ENCODE measurements at places on chromosomes 1 and 21.

- no peak for DNase-seq
These were observed 70.3 kb downstream of the MORN1 start for GRCh38 chr1:2320760-2321667.

DNA sequence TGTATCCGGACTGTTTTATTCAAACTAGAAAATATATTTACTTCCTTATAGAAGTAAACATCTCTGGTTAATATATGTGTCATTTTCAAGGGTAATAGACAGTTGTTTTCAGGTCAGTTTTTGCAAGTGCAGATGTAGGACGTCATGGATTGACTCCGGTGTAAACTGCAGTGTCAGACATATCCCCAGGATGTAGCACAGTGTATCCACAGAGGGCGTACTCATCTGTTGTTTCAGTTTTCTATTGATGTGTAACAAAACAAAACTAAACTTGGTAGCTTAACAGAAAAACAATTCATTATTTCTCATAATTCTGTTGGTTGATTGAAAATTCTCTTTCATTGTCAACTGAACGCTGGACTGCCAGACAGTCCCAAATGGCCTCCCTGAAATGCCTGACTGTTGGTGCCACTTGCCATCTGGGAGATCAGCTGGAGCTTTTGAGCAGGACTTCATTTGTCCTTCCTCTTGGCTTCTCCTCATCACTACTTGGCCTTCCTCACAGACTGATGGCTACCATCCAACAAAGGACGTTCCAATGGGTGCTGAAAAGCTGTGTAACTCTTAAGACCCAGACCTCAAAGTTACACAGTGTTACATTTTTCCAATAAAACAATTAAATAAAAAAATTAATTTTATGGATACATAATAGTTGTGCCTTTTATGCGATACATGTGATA is 181.6 kb downstream of the NCAM2 start:
- no peak for DNase-seq

- DNase-seq = no peak
These were observed 19.7 kb downstream of the MRPS6 start for GRCh38 chr21:34093083-34093482.

DNA sequence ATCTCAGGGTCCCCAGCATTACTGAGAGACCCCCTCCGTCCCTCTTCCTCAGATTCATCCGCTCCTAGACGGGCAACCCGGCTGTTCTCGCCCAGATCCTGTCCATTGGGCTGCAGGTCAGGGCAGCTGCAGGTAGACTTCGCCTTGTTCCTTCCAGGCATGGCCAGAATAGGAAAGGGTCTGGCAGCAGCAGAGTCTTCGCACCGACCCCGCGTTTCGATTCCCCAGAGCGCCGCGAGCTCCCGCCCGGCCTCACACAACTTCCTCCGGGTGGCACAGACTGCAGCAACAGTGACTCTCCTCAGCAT is 265 bp downstream of the NRDC start:
- DNase-seq = no peak

- peak; percentile 29 for DNase-seq
These were observed 612.0 kb downstream of the MATN1 start for GRCh38 chr1:30111431-30111830.

DNA sequence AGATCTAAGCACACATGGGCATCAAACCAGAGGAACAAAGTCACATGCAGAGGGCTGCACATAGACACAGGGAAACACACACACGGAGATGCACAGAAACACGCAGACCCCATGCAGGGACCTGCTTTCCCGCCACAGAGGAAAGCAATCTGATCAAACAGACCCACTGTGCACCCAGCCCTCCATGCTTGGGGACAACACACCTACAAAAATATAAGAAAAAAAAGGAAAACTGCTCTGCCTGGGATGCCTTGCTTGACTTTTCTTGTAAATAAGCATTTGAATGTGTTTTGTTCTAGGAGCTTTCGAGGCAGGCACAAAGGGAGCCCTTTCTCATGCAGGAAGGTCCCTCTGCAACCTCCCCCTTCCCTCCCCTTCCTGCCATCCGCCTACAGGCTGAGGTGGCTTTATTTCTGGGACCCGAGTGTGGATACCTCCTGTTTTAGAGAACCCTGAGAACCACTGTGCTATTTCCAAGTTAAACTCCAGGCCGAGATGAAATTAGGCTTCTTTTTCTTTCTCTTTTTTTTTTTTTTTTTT is 3.5 kb upstream of the ICMT start:
- DNase-seq = no peak

DNA sequence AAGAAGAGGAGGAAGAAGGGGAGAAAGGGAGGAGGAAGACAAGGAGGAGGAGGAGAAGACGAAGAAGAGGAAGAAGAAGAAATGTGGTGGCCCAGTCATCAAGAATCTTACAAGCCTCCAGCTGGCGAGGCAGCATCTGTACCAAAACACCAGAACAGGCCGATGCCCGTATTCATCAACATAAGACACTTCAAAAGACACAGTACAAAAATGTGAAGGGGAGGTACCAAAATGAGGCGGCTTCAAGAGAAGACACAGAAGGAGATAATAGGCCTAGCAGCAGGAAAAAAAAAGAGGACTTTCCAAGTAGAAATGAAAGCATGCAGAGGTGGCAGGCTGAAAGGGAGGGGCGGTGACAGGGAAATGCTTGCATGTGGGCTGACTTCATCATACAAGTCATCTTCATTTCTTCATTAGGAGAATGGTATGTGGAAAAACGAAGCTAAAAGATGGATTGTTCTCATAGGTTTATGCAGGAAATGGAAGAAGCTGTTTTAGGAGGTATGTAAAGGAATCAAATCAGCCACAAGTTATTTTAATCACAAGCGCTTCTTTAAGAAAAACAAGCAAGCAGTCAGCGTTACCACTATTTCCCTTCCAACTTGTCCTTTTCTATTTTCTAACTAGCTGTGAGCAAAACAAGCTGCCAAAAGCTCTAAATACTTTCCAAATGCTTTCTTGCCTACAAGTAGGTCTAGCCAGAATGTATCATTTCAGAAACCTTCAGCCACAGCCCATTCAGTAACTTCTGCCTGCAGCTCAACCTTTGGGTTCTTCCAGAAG is 192.3 kb downstream of the SLC45A1 start:
- peak; percentile 40 for DNase-seq

- DNase-seq = peak; percentile 35
These were observed 5.3 kb downstream of the ARF1 start for GRCh38 chr1:228087771-228088251.

- DNase-seq = no peak
These were observed 109.9 kb downstream of the LYPLAL1 start for GRCh38 chr1:219283541-219283940.

DNA sequence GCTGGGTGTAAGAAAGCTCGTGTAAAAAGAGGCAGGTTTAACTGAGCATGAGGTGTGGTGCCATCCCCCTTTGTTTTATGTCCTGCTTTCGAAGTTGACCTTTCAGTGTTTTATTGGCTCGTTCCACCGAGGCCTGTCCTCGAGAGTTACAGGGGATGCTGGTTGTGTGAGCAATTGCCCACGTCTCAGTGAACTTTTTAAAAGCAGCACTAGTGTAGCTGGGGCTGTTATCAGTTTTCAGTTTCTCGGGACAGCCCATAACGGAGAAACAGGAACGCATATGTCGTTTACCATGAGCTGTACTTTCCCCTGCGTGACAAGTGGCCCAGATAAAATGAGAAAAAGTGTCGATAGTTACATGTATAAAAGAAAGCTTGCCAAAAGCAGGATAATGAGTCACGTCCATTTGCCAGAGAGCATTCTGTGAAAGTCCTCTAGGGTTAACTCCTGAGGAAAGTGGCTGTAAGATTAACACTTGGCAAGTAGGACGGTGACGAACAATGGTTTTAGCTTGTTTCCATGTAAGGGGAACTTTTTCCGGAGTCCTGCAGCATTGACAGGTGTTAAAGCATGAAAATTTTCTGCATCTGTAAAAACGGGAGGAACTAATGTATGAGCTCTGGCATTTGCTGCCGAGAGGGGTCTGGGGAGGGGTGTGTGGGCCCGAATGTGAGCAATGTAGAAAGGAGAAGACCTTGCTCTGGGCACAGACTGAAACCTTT is 7.8 kb upstream of the LRRC47 start:
- no peak for DNase-seq

GRCh38 chr1:197908716-197909220 is 6.3 kb downstream of the C1orf53 start:
- DNase-seq = no peak

GRCh38 chr1:204751883-204752687 is 66.5 kb upstream of the LRRN2 start:
- no peak for DNase-seq

DNA sequence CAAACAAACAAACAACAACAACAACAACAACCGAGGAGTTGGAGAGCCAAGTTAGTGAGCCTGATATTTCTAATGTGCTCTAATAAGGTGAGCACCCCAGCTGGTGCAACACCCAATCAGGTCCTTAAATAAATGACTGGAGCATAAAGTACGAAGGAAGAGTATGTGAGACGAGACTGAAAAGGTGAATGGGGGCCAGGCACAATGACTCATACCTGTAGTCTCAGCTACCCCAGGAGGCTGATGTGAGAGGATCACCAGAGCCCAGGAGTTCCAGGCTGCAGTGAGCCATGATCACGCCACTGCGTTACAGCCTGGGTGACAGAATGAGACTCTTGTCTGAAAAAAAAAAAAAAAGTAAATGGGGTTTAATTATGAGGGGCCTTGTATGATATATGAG is 152.0 kb upstream of the ZRANB2 start:
- no peak for DNase-seq

GRCh38 chr1:44643721-44644334 is 30.5 kb downstream of the TMEM53 start:
- no peak for DNase-seq

GRCh38 chr1:202692959-202693555 is 17.2 kb downstream of the SYT2 start:
- peak; percentile 74 for DNase-seq

- no peak for DNase-seq
These were observed at the start of gene CSMD2 for GRCh38 chr1:34164771-34165391. Gene CSMD2 (minus strand): TSS chr1:34165230. CDS start chr1:34165097, 133 bp downstream.

DNA sequence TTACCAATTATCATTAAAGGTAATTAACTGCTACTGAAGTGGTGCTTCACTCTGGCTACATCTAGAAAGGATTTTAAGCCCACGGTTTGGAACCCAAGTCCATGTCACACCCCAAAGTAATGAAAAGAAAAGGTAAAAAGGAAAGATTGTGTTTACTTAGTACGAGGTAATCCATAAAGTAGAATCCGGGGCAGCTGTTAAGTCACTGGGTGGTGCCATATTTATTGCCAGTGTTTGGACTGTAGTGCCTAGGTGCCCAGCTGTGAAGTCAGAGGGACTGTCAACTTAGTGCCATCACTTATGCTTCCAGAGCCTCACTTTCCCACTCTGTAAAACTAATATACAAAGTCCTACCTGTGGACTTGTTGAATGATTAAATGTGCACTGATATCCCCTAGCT is 52.2 kb upstream of the GRHL3 start:
- DNase-seq = no peak

GRCh38 chr21:36725793-36726386 is 27.0 kb downstream of the SIM2 start:
- DNase-seq = no peak

DNA sequence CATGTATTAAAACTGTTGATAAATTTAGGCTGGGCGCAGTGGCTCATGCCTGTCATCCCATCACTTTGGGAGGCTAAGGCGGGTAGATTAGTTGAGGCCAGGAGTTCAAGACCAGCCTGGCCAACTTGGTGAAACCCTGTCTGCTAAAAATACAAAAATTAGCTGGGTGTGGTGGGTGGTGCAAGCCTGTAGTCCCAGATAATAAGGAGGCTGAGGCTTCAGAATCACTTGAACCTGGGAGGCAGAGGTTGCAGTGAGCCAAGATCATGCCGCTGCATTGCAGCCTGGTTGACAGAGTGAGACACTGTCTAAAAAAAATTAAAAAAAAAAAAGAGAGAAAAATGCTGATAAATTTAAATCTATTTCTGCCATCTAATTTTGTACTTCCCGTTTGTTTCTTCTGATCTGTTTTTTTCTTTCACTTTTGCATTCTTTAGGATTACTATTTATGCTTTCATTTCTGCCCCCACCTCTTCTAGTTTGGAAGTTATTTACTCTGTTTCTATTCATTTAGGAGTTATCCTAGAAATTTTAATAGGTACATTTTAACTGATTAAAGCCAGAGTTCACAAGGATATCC is 3.2 kb upstream of the DENND1B start:
- DNase-seq = no peak

DNA sequence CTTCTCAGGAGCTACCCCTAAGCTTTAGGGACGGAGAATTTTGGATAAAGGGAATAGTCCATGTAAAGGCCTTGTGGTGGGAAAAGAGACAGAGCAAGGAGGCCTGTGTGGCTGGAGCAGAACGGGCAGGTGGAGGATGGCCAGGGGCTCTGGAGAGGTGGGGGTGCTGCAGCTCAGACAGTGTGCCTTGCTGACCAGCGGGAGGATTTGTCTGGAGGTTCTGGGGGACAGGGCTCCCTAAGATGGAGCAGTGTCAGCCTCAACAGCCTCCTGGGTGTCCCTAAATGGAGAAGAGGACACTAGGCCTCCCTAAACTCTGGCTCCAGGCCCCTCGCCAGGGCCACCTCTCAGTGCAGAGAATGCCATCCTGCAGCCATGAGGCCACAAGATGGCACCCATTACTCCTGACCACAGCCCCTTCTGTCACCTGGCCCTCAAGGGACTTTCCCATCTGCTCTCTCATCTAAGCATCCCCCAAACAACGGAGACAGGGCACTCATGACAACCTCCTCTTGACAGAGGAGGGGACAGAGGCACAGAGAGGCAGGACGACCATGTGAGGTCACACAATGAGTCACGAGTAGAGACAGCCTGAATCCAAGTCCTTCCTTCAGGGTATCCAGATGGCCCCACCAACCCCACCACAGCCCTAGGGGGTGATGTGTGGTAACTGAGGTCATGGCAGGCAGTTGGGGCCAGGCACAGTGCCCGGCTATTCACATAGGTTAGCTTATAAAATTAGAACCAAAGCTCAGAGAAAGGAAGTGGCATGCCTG is 94.7 kb downstream of the DMRTB1 start:
- peak; percentile 23 for DNase-seq

DNA sequence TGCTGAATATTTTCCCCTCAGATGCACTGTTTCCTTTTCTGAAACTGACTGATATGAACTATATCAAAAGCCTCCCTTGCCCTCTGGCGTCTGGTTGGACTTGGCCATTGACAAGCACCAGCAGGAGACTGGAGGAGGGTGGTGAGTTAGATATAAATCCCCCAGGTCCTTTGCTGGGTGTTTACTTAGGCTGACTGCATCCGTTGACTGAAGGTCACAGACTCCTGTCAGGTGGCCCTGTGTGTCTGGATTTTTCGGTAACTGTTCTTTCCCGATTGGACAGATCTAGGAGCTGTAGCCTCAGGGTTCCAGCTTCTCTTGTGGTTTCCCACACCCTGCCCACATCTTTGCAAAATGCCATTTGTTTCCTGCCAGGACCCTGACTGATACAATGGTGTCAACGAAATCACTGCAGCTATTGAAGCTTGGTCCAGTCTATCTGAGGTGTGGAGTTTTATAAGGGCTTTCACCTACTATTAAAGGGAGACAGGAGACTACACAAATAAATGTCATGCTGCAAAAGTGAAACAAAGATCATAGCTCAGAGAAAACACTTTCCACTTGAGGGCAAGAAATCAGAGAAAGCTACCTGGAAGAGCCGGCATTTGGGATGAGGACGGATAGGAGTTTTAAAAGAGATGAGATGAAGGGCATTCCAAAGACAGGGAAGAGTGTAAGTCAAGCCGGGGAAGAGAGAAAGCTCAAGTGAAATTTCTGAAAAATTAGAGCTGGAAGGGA is 1.5 kb upstream of the MAGI3 start:
- DNase-seq = no peak

- DNase-seq = peak; percentile 69
These were observed 10.3 kb downstream of the CD2 start for GRCh38 chr1:116764466-116764898.

GRCh38 chr1:7299994-7300393 is 471.1 kb upstream of the VAMP3 start:
- DNase-seq = no peak

All from stimulated activated naive CD8-positive, alpha-beta T cell treated with anti-CD3 and anti-CD28 coated beads, Interleukin-15, Interleukin-2, amounts not matched to agents 100 U/mL and 50 U/mL, for 24 hours (primary cell).